ENCODE measurements at places on chromosomes 1 and 21.

- DNase-seq: no peak
These were observed at the start of gene GRHL3 for GRCh38 chr1:24319312-24319863. Gene GRHL3, plus strand, starts transcription at chr1:24319357. Its CDS starts 195 bp downstream, at chr1:24319552.

- DNase-seq: no peak
These were observed 38.0 kb upstream of the KIF26B start for GRCh38 chr1:245116751-245117150.

GRCh38 chr1:161379071-161379470 is 11.4 kb upstream of the CFAP126 start:
- DNase-seq: no peak

GRCh38 chr1:213123536-213123935 is 72.5 kb downstream of the RPS6KC1 start:
- DNase-seq: no peak

DNA sequence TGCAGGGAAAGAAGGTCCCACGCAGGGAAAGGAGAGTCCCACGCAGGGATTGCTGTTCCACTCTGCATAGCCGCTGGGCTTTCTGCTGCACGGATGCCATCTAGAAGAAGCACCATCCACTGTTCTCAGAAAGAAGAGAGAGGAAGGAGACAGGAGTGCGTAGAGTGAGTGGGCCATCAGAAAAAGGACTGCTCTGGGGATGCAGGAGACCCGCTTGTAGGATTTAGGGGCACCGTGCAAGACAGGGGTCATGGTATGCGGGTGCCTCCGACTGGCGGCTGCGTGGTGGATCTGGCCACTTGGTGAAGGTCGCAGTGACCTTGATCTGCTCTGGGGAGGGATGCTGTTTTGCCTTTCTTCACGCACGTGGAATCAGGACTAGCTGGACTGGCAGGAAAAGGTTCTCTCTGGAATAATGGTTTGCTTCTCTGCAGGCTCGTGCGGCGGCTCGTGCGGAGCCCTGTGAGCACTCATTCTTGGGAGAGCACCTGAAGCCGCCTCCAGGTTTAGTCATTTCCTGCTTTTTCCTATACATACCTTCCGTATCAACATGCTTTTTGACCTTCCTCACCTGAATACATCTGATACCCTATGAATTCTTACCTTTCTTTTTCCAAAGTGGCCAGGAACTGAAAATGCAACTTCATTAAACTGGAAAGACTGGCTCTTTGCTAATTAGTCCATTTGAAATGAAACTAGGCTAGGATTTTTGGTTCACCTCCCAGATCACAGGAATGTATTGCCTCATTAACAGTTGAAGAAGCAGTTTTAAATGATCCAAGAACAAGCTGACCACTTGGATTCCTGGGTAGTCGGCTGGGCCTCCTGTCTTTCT is 181.6 kb downstream of the KIF26B start:
- DNase-seq: no peak

DNA sequence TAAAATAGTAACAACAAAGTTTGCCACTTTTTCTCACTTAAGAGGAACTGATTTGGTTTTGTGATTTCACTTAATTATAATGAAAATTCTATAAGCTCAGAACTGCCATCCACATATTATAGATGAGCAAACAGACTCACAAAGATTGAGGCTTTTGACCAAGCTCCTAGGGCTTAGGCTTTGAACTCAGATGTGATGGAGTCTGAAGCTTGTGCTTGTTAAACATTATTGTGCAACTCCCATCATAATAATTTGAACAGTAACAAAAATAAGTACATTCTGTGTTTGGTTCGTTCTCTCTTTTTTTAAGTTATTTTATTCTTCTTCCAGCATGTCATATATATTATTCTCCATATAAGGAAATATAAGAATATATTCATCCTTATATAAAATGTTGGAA is 403.4 kb downstream of the PTPRC start:
- DNase-seq: no peak

DNA sequence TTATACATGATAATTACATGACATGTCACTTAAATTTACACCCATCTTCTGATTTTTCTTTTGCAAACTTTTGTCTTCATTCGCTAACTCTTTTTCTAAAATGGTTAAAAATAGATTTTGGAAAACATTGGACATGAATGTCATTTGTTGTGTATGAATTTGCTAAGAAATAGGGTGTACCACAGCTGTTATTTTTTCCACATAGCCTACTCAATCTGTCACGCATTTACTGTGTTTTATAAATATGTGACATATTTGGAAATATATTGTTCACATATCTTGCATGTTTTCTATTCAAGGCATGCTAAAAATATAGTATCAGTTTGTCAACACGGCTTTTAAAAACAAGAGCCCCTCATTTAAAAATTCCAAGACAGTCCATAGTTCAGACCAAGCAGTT is 47.9 kb upstream of the TARBP1 start:
- DNase-seq: no peak

DNA sequence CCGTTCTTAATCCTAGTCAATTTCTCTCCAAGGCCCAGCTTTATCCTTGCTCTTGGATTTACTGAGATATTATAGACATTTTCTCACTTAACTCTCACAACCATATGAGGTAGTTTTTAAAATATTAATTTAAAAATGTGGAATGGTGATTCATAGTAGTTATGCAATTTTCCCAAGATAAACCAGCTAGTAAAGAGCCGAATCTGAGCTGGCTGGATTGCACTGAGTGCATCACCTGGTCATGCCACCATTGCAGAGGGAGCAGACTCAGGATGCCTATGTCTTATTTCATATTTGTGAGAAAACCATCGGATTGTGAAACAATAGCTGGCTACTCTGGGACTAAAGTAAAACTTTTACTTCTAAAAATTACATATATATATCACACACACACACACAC is 494.0 kb downstream of the KCNT2 start:
- DNase-seq: no peak

- no peak for DNase-seq
These were observed 53.4 kb upstream of the RGS21 start for GRCh38 chr1:192263436-192263835.

DNA sequence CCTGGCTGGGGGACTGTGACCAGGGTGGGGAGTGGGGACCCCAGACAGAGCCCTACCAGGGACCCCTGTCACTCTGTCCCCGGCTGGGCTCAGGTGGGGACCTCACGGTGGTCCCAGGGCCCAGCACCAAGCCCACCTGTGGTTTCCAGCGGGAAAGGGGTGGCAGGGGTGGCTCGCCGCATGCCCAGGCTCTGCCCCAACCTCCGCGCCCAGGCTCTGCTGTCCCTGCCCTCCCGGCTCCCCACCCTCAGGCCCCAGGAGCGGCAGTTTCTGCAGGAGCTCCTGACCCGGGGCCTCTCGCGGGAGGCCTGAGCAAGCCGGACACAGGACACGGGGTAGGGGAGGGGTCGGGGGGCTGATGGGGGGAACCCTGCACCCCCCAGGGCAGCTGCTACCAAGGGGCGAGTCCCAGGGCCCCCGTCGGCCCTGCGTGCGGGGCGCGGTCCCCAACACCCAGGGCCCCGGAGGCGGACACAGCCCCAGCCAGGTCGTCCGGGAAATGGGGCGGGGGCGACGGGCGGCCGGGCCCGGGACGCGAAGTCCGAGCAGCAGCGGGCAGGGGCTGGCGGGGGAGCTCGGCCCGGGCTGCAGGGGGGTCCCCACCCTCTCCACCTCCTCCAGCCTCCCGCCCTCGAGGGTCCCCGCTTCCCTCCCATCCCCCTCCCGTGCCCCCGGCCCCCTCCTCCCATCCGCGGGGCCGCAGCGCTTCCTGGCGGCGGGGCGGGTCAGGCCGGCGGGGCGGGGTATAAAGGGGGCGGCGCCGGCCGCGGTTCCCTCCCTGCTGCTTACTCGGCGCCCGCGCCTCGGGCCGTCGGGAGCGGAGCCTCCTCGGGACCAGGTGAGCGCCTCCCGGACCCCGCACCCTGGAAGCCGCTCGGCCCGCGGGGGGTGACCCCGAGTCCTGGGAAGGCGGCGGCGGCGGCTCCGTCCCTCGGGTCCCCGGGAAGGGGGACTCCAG is at the start of gene COL6A2:
Gene COL6A2 (plus strand): TSS at position 777 of the 958 bp plus-strand sequence.
- no peak for DNase-seq

GRCh38 chr21:40049031-40049930 is 182.0 kb downstream of the PCP4 start:
- DNase-seq: no peak

DNA sequence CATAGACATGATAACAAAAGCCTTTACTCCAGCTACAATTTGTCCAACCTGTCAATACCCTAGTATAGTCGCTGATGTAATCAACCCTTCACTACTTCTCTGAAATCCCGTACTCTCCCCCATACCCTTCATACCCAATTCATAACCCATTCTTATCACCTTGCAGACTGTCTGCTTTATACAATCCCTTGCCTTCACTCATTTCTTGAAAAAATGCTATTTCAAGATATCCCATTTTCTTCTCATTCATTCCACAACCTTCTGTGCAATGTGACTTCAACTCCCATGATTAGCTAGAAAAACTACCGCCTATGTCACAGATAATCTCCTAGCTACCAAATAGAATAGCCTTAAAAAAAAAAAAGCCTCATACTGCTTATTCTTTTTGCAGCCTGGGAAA is 49.5 kb downstream of the EPS15 start:
- DNase-seq: no peak

GRCh38 chr1:184036517-184036949 is 995 bp downstream of the COLGALT2 start:
- DNase-seq: no peak

GRCh38 chr1:39671793-39672550 is at the start of gene NT5C1A:
Gene NT5C1A, minus strand, starts transcription at chr1:39672107. Its CDS starts 69 bp downstream, at chr1:39672038.
- DNase-seq: no peak

DNA sequence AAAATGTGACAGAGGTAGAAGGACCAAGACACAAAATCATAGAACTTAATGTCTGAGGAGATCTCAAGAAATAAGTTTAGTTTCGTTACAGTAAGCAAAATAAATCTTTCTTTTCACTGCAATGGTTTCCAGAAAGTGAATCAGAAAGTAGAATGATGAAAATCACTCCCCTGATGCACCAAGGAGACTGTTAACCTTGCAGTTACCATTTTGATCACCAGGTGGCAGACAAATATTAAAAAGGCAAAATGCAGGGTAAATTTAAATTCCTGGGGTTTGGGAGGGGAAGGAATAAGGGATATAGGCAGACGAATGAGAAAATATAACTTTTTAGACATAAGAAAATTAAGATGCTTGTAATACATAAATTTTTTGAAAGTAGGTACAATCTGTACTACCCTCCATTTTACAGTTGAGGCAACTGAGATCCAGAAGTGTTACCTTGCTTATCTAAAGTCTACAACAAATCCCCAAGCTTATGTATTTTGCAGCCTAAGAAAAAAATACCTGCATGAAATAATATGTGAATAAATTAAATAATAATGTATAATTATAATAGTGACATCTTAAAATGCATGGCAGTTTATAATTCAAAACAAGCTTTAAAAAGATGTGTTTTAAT is 253.2 kb downstream of the CRB1 start:
- no peak for DNase-seq

DNA sequence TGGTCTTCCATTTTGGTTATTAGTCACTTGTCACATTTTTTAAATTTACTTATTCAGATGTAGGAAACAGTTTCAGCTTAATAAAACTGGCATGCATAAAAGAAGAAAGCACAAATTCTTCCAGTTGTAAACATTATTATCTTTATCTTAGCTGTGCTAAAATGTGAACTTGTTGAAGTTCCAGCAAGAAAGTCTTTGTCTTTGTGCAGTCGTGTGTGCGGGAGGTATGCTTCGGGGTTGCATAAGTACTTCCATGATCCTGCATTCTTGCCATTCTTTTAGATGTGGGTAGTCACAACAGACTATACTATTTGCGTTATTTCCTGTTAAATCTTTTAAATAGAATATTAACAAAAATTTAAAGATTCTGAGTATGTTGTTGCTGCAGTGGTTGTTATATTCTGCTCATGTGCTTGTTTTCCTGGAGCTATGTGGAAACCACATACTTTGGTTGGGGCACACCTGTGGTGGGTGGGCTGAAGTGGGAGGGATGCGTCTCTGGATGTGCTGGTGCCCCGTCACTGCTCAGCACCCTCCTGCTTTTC is 49.9 kb downstream of the CBS start:
- DNase-seq: no peak

DNA sequence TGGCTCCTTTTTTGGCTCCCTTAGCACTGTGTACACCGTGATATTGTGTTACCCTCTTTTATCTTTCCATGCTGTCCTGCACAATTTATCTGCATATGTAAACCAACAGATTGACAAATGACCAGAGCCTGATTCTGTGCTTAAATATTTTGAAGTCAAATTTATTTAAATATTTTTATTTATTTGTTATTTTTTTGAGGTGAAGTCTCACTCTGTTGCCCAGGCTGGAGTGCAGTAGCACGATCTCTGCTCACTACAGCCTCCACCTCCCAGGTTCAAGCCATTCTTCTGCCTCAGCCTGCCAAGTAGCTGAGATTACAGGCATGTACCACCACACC is 12.8 kb downstream of the PMF1 start:
- no peak for DNase-seq

DNA sequence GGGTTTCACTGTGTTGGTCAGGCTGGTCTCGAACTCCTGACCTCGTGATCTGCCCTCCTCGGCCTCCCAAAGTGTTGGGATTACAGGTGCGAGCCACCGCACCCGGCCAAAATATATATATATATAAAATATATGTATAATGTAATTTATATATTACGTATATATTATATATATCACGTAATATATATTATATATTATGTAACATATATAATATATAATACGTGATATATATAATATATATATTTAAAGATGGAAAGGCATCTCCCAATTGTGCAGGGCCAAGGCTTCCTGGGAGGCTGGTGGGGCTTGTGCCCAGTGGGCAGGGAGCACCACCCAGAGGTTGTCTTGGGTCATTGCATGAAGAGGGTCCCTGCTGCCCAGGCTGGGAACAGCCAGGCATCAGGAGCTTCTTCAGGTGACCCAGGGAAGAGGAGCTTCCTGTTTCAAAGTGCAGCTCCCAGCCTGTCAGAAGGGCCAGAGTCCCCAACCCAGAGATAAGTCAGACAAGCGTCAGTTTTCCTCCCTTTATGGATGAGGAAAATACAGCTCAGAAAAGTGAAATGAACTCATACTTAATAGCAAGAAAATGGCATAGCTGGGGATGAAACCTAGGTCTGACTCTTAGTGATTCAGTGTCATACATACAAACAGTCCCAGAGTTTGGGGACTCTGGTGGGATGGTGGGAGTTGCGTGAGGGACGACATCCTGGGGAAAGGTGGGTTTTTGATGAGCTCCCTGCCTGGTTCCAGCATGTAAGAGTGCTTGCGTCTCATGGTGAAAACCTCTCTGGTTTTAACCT is 12.0 kb downstream of the UBE2Q1 start:
- no peak for DNase-seq

- DNase-seq: no peak
These were observed 7.7 kb upstream of the GNG4 start for GRCh38 chr1:235657269-235657668.

DNA sequence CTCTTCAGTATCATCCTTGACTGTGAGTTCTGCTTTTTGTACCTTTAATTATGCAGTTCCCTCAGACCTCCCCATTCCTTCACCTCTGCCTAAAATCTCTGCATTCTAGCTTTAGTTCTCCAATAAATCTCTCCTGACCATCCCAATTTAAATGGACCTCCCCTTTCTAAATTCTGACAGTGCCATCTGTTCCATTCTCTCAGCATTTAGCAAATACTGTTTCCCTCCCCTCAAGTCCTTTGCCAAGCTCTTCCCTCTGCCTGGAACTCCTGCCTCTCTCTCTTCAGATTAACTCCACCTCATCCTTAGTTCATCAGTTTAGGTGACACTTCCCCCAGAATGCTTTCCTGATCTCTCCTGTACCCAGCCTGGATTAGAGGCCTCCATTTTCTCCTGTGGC is 54.0 kb upstream of the JUN start:
- no peak for DNase-seq
